ENCODE measurements at places on chromosomes 12 and 14.

DNA sequence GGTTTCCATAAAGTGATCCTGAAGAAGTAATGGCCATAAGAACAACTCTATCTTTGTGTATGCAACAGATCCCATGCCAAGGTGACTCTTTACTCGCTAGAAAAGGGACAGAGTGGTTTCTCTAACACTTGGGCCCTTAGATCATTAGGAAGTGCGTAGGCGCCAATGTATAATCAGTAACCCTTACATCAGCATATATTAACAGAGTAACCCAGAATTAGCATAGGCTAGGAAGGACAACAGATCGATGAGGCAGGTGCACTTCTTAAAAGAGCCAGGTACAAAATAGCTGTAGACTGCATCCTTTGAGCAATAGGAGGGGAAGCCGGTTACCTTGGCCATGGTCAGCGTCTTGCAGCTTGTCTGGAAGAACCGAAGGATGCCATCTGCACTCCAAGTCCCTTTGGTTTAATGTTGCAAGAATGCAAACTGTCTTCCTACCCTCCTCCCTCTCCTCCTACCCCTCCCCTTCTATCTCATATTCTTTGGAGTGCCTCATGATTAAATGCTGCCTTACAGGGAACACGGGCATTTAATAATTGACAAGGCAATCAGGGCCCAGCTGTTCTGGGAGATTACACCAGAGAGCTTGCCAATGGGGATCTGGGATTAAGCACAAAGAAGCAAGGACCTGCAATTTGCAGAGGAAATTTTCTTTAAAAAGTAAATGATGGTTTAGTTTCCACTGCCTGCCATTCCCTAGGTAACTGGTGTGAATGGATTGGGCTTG lies 8.0 kb downstream of the GSG1 start:
- no peak for DNase-seq

DNA sequence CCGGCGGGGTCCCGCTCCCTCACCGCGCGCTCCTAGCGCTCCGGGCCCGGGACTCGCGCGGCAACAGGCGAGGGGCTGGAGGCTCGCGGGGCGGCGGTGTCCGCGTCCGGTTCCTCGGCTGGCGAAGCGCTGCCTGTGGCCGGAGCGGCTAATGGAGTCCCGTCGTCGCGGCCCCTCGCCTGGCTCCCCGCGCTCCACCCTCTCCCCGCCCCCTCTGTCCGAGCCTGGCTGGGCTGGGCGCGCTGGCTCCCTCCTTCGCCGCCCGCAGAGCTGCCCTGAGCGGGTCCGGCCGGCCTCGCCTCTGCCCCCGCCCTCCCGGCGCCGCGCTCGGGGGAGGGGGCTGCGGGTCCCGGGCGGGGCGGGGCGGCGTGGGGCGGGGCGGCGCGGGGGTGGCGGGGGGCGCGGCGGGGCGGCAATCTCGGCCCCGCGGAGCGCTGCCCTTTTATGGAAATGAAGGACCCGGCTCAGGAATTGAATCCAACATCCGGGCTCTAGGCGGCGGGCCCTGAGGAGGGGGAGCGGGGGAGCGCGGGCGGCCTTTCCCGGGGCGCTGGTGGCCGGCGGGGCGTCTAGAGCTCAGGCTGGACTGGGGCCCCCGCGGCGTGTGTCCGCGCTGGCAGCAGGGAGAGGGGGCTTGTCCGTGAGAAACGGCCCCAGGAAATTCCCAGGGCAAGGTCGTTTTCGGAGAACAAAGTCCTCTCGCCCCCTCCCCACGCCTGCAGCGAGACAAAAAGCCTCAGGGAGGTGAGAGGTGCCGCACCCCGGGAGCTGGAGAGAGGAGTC lies at the start of gene FERMT2:
TSS of gene FERMT2 (minus strand) at position 153 of the 783 bp plus-strand sequence. CDS start 482 bp downstream, outside the sequence.
- no peak for DNase-seq

GRCh38 chr12:10012630-10013330 lies 2.4 kb downstream of the CLEC12B start:
- no peak for DNase-seq

DNA sequence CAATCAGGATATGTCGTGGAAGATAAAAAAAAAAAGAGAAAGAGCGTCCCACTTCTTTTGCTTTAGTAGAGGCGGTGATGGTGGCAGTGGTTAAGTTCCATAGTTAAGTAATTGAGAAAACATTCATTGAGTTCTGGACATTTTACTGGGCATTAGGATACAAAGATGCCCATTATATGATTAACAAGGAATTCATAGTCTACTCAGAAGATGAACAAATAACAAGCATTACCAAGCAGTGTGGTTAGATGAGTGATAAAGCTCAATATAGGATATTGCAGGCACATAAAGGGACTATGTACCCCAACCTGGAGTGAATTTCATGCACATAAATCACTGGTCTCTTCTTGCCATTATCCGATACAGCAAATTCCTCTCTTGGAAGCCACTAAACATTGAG lies 53.7 kb downstream of the ALG10B start:
- no peak for DNase-seq

- no peak for DNase-seq
Observed at GRCh38 chr12:92109613-92110012, 36.0 kb downstream of the BTG1 start.

- DNase-seq, result no peak
Observed at GRCh38 chr14:70064136-70064865, 124.5 kb downstream of the SLC8A3 start.

DNA sequence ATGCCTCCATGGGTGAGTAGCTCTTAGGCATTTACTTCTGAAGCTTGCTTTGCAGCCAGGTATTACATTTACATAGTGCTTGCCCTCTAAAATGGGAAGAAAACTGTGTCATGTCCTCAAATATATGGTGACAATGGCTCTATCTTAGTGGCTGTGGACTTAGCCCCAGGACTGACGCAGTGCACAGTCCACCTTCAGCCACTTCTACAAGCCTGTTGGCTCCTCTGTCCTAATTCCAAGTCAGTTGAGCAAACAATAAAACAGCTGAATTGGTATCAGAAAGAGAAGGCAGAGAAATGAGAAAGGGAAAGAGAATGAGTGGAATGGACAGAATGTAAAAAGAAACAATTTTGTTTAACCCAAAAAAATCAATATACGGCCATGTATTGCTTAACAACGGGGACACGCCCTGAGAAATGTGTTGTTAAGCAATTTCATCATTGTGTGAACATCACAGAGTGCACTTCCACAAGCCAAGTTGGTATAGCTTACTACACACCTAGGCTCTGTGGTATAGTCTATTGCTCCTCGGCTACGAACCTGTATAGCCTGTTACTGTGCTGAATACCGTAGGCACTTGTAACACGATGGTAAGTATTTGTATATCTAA lies 93.5 kb downstream of the GRIN2B start:
- no peak for DNase-seq

- no peak for DNase-seq
Observed at GRCh38 chr12:52228366-52228765, 4.7 kb upstream of the KRT7 start.

DNA sequence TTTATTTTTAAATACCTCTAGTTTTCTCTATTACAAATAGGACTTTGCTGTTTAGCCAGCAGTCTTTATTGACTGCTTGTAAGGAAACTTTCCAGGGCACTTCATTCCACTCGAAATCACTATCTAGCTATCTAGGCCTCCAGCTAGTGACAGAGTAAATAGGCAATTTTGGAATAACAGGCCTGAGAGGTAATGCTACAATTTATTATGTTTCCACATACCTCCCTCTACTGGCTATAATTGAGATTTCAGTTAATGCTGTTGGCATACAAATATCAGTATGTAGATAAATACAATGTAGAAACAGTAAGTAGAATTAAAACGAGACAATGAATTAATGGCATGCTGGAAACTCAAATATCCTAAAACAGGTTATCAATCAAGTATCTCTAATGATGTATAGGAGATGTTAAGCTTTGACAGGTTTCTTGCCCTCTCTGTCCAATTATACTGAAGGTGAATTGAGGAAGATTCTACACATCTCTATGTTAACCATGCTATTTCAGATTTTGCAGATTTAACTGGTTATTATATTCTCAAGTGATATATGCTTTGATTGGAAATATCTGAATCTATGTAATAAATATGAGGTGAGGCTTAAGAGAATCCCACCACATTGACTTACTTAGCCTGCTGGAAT lies 7.2 kb downstream of the DTD2 start:
- no peak for DNase-seq

GRCh38 chr14:53538316-53538881 lies 385.3 kb upstream of the DDHD1 start:
- no peak for DNase-seq

DNA sequence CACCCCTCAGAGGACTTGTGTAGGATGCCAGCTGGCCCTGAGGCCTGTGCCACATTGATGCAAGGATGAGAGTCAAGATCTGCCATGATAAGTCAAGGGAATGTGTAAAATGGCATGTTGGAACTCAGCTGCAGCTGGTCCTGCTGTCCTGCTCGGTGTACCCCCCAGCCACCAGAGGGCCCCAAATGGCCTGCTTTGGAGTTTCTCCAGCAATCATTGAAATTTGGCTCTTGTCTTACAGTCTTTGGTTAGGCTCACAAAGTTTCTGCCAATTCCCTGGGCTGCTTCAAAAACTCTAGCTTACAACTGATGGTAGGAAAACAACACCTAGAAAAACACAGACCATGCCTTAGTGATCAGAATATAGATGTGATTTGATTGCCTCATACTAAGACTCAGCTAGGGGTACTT lies 76.8 kb downstream of the HSD17B6 start:
- no peak for DNase-seq

DNA sequence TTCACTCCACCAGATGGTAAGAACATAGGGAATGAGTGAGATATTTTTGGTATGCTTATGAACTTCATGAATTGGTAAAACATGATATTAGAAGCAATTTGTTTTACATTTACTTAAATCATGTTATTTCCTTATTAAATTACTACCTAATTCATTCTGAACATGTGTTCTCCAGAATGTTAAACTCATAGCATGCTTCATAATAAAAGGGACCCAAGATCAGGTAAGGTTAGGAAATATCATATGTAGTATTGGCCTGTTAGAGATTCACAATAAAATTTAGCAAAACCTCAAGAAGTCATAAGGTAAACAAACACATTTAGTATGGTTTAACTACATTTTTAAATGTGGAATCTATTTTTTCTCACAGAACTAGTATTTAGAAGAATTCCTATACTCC lies 28.2 kb downstream of the PTPRQ start:
- no peak for DNase-seq

DNA sequence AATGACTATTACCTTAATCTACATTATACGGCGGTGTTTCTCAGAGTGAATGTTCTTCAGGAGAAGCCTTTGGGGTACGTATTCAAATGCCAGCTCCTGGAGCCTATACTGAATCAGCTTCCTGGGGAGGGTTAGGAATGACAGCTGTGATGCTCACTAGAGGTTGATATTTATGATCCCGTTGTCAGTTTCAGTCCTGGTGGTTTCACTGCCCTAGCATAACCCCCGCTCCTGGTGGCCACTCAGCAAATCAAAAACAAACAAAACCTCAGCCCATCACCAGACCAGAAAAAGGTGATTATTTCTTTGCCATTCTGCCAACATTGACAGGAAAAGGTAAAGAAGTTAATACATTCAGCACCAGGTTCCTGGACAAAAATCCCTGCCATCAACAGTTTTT lies 136.5 kb upstream of the CRY1 start:
- no peak for DNase-seq

DNA sequence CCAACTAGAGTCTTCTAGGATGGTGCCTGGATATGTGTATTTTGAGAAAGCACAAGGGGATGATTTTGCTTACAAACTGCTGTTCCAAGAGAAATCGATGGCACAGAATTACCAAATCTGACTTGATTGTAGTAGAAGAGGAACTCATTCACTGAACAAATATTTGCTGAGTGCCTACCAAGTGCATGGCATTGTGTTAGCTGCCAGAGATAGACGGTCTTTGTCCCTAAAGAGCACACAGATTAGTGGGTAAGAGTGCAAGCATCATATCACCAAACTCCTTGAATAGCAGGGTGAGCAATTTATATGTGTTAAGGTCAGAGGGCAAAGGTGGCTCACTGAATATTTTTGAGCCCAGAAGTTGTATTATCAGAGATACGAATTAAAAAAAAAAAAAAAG lies 3.5 kb upstream of the FOXN3 start:
- DNase-seq, result no peak

DNA sequence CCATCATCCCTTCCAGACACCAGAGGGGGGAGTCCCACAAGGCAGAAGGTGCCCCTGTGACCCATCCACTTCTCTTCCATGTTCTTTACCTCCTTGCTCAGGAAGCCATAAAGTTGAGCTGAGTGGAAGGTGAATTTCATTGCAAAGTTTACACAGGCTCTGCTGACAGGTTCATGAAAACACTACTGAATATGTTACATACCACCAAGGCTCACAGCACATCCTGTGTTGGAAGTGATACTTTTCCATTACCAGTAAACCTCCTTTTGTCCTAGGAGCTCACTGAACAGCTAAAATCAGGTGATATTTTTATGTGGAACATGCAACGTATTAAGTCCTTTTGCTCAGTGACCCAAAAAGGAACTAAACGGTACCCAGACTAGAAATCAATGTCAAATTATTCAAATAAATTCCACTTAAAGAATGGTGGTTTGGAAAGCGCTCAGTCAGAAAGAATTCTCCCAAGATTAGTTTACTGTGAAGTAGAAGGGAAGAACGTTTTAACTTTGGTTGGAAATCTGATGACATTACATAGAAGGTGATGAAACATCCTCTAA lies 196.2 kb upstream of the NUDT4 start:
- DNase-seq, result no peak

GRCh38 chr12:269191-269590 lies 6.6 kb upstream of the SLC6A13 start:
- DNase-seq, result no peak

GRCh38 chr12:53231671-53231920 lies 413 bp downstream of the RARG start:
- DNase-seq, result no peak

DNA sequence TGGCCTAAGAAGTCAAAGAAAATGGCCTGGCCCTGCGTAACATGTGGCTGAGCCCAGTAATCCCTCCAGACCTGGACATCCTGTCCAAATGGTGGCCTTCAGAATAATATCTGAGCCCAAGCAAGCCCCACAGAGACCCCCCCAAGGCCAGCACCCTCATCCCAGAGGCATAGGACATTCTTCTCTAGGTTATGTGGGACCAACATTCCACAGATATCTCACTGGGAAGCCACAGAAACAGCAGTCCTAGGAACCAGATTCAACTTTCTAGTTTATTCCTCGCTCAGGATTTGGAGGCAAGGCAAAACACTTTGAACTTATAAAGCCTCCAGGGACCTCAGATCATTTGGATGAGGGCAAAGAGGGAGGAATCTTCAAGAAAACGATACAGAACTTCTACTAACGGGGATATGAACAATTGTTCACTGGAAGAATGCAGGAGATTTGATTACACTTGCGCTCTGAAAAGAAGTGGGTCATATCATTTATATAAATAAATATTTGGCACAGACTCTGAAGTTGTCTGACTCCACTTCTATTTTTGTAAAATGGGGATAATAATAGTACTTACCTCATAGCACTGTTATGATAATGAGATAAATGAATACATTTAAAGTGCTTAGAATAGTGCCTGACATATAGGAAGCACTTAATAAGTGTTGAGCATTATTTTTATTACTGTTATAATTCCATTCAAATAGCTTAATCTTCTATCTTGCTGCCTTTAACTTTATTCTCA lies 171.5 kb downstream of the NUAK1 start:
- no peak for DNase-seq

- DNase-seq, result no peak
Observed at GRCh38 chr12:96807741-96808140, 99.3 kb upstream of the NEDD1 start.

GRCh38 chr12:115228434-115228833 lies 544.5 kb upstream of the TBX3 start:
- DNase-seq, result no peak

- DNase-seq, result no peak
Observed at GRCh38 chr12:22729957-22730443, 105.0 kb downstream of the ETNK1 start.

- no peak for DNase-seq
Observed at GRCh38 chr12:112964915-112965314, 13.4 kb upstream of the OAS2 start.

Measured in activated naive CD4-positive, alpha-beta T cell treated with anti-CD3 and anti-CD28 coated beads, Interleukin-2, amount 50 U/mL, for 72 hours (primary cell).